NCI-H1092 treated with DMSO at 0.1 percent for 48 hours (cell line): ENCODE measurements at places on chromosomes 5 and 9.
A peak's percentile ranks its signal among the peaks of the same experiment; 100 is the strongest.

DNA sequence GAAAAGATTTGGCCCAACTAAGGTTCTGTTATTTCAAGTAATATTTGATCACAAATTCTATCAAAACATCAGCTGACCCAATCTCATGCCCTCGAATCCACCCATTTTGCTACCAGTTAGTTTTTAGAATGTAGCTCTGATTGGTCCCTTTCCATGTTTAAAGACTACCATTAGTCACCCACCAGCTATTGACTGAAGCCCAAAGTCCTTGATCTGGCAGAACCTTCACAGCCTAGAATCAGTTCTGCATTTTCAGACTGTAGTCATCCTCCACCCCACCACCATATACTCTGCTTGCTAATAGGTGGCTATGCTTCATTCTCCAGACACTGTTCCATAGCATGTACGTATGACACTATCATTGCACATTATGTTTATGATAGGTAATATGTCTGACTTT lies 182.2 kb upstream of the TARS1 start:
- DNase-seq, result no peak

DNA sequence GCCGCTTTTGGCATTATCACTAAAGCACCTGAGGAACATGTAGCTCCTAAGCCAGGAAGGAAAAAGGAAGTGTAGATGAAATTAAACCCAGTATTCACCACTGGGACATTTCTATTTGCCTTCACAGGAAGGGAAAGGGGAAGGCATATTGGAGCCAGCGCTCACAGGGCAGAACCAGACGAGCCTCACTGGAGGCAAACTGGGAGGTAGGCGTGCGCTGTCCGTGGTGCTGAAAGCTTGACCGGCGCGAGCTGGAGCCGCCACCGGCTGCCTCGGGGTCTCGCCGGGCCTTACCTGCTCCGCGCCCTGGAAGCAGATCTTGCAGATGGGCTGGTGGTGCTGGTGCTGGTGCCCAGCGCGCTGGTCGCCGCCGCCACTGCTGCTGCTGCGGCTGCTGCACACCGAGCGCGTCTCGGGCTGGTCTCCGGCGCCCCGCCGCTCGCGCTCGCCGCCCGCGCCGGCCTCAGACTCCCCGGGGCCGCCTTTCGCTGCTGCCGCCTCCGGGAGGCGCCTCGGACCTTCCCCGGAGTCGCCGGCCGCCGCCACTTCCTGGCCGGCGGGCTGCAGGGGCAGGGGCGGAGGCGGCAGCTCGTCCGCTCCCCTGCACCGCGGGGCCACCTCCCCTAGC lies 732 bp downstream of the MARCHF11 start:
- peak; percentile 53 for DNase-seq

DNA sequence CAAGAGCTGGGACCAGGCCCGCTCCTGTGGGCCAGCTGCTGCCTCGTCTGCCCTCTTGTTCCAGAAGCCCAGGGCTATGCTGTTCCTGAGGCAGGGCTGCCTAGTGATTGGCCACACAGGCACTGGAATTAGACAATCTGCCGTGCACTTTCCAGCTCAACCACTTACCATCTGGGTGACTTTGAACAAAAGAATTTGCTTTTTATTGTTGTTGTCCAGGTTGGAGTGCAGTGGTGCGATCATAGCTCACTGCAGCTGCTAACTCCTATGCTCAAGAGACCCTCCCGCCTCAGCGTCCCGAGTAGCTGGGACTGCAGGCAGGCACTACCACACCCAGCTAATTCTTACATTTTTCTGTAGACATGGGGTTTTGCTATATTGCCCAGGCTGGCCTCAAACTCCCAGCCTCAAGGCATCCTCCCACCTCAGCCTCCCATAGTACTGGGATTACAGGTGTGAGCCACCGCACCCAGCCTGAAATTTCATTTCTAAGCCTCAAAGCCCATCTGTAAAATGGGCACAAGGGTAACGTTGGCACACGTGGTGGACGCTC lies 1.2 kb upstream of the NEK6 start:
- DNase-seq, result peak; percentile 14

DNA sequence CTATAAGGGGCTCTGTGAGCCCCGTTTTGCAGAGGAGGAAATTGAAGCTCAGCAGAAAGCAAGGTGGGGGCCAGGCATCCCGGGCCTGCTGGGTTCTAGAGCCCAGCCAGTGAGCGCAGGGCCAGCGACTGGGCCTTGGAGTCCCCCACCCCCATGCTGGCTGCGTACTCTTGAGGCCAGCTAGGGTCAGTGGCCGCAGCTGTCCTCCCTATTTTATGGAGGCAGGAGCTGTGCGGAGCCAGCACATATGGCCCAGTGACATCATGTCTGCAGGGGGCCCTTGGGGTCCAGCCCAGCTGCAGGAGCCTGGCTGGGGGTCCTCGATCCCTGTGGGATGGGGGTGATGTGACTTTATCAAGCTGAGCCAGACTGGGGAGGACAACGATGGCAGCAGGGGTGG lies 71.3 kb downstream of the HMCN2 start:
- DNase-seq, result no peak

- no peak for DNase-seq
Measured at GRCh38 chr5:3051400-3051799, 299.9 kb upstream of the IRX2 start.

DNA sequence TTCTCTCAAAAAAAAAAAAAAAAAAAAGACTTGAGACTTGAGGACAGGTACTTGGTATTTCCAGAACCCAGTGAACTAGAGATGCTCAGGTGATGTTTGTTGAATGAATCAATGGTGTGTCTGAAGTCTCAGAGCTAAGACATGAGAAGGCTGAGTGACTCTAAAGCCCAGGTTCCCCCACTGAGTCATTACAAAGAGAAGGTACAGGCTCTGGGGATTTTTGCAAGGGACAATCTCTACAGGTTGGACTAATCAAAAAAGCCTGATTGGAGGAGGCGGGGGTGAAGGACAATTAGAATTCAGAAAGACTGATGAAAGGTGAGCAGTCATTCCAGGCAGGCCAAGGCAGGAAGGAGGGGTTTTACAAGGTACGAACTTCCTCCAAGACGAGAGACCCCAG lies 8.2 kb upstream of the FABP6 start:
- DNase-seq, result no peak

DNA sequence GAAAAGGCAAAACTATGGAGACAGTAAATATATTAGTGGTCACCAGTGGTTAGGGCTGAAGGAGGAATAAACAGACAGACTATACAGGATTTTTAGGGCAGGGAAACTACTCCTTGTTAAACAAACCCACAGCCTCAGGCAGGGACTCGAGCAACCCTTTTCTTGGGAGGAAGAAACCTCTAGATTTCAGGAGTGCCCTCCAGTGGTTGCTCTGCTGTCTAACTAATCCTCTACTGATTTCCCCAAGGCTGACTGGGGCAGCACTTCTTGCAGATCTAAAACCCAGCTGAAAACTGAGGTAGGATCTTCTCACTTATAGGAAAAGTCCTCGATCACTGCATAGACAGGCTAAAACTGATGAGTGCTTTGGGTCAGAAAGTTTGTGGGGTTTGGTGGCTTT lies 176.8 kb downstream of the ISOC1 start:
- DNase-seq, result no peak

- DNase-seq, result no peak
Measured at GRCh38 chr9:94741866-94742265, 15.4 kb downstream of the AOPEP start.

DNA sequence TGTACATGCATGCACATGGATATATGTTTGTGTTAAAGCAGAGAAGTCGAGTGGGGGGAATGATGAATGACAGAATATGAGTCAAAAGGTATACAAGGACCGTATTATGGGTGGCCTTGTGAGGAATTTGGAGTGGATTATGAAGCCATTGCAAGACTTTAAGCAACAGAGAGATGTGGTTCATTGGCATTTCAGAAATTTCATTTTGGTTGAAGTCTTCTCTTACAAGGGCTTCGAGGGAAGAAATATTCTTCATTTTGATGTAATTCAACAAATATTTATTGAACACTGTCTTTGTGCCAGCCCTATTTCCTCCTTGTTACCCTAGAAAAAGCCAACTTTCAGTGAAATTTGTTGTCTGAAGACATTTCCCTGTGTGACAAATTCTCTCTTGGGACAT lies 83.9 kb upstream of the SLCO6A1 start:
- DNase-seq, result no peak

- DNase-seq, result no peak
Measured at GRCh38 chr9:135468854-135469521, 10.6 kb upstream of the PPP1R26 start.

DNA sequence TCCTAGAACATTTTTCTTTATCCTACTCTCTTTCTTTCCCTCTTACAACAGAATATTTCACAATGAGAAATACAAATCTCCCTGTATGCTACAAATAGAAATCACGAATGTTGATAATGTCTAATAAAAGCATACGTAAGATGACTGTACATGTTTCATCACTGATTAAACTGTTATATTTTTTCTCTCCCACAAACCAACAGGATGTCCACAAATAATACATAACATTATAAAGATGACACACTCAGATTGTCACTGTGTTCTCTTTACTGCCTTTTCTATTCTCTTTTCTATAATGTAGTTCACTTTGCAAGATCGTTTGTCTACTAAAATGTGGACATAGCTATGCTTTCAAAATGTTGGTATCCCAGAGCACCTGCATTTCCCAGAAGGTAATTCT lies 90.7 kb upstream of the PARP8 start:
- DNase-seq, result no peak

- DNase-seq, result peak; percentile 76
Measured at GRCh38 chr9:127796225-127796813, 6.4 kb upstream of the FPGS start.

DNA sequence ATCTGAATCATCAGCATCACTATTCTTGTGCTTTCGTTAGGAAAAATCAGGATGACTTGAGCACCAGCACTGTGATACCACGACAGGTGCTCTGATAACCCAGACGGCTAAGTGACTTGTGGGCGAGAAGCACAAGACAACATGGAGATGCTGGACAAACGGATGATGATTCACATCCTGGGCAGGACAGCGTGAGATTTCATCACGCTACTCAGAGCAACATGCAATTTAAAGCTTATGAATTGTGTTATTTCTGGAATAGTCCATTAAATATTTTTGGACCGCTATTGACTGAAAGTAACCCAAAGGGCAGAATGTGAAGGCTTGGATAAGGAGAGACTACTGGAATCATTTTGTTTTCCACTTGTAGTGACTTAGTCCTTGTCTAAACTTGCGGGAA lies 114.8 kb upstream of the DAPK1 start:
- DNase-seq, result no peak

DNA sequence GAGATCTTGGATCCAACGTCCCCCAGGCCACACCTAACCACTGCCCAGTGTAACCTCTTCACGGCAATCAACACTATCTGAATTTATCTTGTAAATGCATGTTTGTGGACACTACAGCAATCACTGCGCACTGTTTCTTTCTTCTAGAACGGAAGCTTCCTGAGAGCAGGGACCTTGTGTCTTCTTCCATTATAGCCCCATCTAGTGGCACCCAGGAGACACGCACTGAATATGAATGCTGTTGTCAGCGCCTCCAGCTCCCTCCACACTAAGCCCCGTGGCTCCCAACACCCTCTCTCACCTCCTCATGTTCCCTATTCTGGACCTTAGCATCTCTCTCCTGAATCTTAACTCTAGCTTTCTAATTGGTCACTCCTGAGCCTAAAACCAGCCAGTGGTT lies 72.7 kb downstream of the SMIM23 start:
- DNase-seq, result no peak

- DNase-seq, result no peak
Measured at GRCh38 chr5:76718381-76718832, 2.5 kb downstream of the F2R start.

- no peak for DNase-seq
Measured at GRCh38 chr5:138223532-138223931, 10.4 kb upstream of the CDC23 start.

GRCh38 chr5:148778882-148779281 lies 47.5 kb upstream of the ADRB2 start:
- no peak for DNase-seq

GRCh38 chr5:138385660-138386059 lies 33.2 kb downstream of the KDM3B start:
- no peak for DNase-seq

DNA sequence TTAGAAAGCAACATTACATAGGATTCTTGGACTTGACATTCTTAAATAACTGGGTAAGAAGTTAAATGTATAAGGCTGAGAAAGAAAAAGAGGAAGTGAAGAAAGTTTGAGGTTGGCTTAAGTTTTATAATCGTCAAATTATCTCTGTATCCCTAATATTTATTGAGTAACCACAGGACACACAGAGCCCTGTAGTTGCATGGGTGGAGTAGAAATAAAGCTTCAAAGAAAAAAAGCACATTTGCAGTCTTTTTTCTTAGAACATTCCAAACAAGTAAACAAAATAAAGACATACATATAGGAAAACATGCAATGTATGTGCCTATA lies 137.0 kb downstream of the CCDC192 start:
- no peak for DNase-seq

- DNase-seq, result no peak
Measured at GRCh38 chr5:141322261-141322660, 1.7 kb upstream of the TAF7 start.

- no peak for DNase-seq
Measured at GRCh38 chr9:97366476-97366875, 45.4 kb upstream of the TDRD7 start.

DNA sequence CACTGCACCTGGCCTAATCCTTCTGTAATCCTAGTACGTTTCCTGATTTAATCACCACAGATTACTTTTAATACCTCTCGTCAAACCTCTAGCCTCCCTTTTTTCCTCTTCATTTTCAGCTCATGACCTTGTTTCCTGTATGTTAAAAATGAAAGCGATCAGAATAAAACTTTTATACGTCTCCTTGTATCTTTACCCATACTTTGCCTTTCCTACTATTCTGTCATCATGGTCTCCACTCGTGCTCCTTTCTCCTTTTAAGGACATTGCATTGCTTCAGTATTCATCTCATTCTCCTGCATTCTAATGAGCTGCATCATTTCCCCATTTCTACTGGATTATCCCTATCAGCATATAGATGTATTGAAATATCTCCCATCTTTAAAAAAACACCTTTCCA lies 8.5 kb downstream of the CDC42SE2 start:
- DNase-seq, result no peak

DNA sequence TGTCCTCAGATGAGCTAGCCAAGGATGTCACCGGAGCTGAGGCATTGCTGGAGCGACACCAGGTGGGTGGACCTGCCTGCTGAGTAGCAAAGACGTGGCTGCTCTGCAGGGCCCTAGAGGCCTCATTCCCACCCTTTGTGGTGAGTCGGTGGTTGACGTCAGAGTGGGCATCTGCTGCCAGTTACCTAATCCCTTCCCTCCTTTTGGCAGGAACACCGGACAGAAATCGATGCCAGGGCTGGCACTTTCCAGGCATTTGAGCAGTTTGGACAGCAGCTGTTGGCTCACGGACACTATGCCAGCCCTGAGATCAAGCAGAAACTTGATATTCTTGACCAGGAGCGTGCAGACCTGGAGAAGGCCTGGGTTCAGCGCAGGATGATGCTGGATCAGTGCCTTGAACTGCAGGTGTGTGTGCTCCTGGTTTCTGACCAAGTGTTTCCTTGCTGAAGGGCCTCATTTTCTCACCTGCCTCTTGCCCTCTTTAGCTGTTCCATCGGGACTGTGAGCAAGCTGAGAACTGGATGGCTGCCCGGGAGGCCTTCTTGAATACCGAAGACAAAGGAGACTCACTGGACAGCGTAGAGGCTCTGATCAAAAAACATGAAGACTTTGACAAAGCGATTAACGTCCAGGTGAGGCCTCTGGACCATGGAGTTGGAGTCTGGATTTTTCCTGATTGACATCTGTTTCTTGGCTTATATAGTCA lies 48.9 kb downstream of the DYNC2I2 start:
- DNase-seq, result peak; percentile 99

- DNase-seq, result no peak
Measured at GRCh38 chr9:100170556-100170955, 71.5 kb downstream of the INVS start.

GRCh38 chr5:172841-173251 lies 18.4 kb upstream of the LRRC14B start:
- no peak for DNase-seq
